ENCODE measurements at places on chromosomes 4 and X.

GRCh38 chr4:87947381-87948160 lies 27.9 kb upstream of the SPP1 start:
- DNase-seq: no peak

DNA sequence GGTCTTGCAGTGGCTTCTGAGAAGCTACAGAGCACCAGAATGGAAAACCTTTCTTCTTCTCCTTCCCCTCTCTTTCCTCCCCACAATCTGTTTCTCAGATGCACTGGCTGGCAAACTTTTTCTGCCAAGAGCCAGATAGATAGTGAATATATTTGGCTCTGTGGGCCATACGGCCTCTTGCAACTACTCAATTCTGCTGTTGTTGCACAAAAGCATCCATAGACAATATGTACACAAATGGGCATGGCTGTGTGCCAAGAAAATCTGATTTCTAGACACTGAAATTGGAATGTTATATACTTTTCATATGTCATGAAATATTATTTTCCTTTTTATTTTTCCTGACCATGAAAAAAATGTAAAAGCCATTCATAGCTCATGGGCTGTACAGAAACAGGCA lies 3.1 kb downstream of the PHEX start:
- no peak for DNase-seq

DNA sequence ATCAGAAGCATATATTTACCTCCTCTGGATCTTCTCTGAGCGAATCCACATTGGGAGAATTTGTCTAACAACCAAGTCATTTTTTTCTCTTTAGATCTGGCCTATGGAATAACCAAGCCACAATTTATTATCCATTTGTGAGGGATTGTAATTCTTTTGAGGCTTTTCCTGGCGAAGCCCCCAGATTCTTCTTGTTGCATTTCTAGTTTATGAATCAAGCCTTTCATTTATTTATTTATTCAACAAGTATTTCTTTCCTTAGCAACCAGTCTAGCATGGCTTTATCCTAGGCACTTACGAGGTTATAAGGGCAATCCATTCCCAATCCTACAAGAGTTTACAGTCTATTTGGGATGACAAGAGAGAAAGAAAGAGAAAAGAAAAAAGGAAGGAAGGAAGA lies 18.4 kb upstream of the FNIP2 start:
- DNase-seq: no peak

- no peak for DNase-seq
Measured at GRCh38 chr4:57373991-57374390, 263.8 kb upstream of the IGFBP7 start.

- DNase-seq: no peak
Measured at GRCh38 chrX:16992951-16993350, 46.5 kb downstream of the REPS2 start.

DNA sequence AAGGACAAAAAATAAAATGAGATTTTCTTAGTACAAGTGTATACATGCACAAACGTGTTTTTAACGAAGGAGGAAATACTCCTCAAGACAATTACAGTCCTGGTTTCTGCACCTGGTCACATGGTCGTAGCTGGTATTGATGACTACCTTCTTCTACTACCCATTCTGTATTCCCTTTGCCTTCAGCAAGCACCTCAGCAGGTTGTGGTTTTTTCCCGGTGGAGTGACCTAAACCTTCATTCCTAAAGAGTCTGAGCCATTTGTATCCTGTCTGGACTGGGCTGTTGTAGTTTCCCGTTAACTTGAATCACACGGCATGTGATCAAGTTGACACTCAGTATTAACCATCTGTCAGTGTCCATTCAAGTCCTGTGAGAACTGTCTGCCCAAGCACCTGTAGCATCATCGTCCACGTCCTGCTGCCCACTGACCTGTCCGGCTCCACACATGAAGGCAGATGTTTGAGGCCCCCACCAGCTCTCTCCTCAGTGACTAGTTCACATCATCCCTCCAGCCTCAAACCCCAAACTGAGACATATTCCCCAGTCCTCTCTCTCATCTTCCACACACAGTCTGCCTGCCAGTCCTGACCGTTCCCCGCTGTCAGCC lies 31.1 kb upstream of the TBC1D14 start:
- DNase-seq: no peak

GRCh38 chr4:25031077-25031621 lies 403 bp upstream of the LGI2 start:
- DNase-seq: no peak

GRCh38 chrX:69024931-69025330 lies 140.3 kb downstream of the PJA1 start:
- no peak for DNase-seq

GRCh38 chrX:118726887-118727685 lies at the start of gene IL13RA1:
IL13RA1 (plus strand) TSS chrX:118727606; CDS start chrX:118727639, 33 bp downstream.
- DNase-seq: no peak

- no peak for DNase-seq
Measured at GRCh38 chrX:44795945-44796450, 47.8 kb upstream of the DUSP21 start.

- no peak for DNase-seq
Measured at GRCh38 chrX:9609499-9609898, 144.6 kb downstream of the TBL1X start.

- no peak for DNase-seq
Measured at GRCh38 chr4:184514121-184514988, 40.0 kb upstream of the IRF2 start.
